ENCODE measurements at places on chromosomes 13 and 19.

GRCh38 chr13:112718318-112718717 is 28.5 kb downstream of the ATP11A start:
- DNase-seq: no peak

DNA sequence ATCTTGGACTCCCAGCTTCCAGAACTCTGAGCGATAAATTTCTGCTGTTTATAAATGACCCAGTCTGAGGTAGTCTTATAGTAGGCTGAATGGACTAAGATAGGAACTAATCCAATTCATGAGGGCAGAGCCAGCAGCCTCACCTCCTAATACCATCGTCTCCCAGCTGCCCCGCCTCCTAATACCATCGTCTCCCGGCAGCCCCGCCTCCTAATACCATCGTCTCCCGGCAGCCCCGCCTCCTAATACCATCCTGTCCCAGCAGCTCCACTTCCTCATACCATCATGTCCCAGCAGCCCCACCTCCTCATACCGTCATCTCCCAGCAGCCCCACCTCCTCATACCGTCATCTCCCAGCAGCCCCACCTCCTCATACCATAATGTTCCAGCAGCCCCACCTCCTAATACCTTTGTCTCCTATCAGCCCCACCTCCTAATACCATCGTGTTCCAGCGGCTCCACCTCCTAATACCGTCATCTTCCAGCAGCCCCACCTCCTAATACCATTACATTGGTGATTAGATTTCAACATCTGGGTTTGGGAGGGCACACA is 2.4 kb upstream of the ARGLU1 start:
- peak; percentile 86 for DNase-seq

GRCh38 chr13:24161010-24161775 is 673 bp downstream of the SPATA13 start:
- peak; percentile 74 for DNase-seq

GRCh38 chr19:50399368-50399745 is 15.2 kb downstream of the POLD1 start:
- DNase-seq: no peak

DNA sequence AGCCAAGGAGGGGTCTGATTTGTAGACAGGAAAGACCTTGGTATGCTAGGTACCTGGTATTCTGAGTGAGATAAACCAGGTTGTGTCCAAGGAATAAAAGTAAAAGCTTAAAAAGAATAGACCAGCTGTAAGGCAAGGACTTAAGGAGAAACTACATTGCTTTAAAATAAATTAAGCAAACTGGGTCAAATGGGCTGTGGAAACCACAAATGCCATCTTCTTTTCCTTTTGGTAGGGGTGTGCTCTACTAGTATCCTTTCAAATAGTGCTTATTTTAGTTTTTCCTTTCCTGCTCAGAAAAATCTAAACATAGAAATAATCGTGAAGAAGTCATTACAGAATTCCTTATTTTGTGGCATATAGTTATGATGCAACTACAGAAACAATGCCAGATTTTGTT is 138.6 kb upstream of the KLF12 start:
- no peak for DNase-seq

GRCh38 chr13:75666646-75667351 is 30.7 kb downstream of the LMO7 start:
- DNase-seq: no peak

DNA sequence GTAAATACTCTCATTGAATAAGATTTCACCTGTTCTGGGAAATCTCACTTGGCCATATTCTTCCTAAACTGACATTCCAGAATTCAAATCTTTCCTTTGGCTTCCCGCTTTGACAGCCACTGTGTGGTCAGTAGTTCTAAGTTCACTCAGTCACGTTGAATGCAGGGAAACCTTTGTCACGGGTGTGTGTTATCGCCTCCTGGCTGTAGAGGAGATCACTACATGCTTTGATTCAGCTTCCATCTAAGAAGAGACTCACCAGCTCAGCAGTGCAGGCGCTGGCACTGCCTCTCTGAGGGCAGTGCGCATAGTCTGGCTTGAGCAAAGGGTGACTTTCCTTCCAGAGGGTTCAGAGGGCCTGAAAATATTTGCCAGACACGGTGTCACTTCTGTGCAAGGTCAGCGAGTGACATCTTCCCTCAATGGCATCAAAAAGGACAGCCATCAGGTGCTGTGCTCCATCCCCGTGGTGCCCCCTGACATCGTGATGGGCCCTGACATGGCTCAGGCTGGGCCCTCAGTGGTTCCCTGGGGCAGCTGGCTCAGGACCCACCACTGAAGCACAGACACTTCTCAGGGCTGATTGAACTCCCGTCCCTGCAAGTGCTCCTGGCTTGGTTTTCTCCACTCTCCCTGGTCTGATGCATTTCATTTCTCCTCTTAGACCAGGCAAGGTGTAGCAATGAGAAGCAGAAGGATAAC is 635.4 kb upstream of the ARGLU1 start:
- no peak for DNase-seq

All from right cardiac atrium (tissue), 5 donors.